Stimulated activated CD8-positive, alpha-beta memory T cell treated with anti-CD3 and anti-CD28 coated beads, Interleukin-15, amount 100 ng/mL, for 48 hours (primary cell): ENCODE measurements at places on chromosomes 1 and 21.

DNA sequence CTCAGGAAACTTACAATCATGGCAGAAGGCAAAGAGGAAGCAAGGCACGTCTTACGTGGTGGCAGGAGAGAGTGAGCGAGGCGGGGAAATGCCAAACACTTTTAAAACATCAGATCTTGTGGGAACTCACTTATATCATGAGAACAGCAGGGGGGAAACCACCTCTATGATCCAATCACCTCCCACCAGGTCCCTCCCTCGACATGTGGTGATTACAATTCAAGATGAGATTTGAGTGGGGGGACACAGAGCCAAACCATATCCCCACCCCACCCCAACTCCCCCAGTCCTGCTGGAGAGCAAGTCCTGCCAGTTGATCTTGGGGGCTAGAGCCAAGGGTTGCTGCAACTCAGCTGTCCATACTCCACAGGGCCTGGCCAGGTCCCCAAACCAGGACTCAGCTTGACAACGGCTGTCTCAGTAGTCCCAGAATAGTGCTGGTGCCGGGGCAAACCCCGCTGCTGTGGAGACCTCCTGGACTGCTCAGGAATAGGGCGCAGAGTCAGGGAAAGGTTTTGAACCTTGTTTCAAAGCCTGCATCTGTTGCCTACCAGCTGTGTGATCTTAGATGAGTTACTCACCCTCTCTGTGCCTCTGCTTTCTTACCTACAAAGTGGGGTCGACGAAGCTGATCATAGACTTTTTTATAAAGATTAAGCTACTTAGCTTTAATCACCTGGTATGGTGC is 79.5 kb downstream of the STUM start:
- no peak for DNase-seq

GRCh38 chr1:151832318-151832980 is 847 bp upstream of the RORC start:
- no peak for DNase-seq

DNA sequence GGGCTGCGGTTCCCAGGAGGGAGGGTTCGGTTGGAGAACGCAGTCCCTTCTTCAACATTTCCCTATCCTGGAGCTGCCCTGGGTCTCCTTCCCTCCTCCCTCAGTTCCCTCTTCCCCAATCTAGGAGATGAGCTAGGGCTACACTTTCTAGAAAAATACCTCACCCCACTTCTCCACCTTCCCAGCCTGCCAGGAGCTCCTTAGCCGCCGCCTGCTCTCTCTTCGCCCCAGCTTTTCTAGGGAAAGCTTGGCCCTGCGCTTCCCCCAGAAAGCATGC is 488 bp upstream of the ADAMTS1 start:
- DNase-seq, result no peak

DNA sequence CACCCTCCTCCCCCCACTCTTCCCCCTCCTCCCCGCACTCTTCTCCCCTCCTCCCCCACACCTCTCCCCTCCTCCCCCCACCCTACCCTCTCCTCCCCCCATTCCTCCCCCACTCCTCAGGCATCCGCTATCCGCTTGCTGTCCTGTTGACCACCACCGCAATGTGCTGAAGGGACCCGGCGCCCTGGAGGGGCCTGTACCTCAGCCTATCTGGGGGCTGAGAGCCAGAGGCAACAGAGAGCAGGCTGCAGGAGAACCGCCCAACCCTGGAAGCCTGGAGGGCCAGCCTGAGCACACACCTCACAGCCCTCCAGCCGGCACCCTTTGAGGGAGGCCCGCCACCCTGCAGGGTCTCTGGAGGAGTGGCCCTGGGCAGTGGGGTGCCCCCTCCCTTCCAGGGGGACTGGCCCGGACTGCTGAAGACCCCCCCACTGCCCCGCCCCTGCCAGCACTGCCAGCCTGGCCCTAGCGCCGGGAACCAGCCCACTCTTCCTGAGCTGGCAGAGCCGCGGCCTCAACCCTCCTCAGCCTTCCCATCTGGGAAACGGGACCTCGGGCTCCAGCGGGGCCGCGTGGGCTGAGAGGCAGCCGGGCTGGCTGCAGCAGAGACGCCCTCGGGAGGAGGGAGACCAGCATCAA is 1.2 kb downstream of the C1QTNF12 start:
- DNase-seq, result no peak

DNA sequence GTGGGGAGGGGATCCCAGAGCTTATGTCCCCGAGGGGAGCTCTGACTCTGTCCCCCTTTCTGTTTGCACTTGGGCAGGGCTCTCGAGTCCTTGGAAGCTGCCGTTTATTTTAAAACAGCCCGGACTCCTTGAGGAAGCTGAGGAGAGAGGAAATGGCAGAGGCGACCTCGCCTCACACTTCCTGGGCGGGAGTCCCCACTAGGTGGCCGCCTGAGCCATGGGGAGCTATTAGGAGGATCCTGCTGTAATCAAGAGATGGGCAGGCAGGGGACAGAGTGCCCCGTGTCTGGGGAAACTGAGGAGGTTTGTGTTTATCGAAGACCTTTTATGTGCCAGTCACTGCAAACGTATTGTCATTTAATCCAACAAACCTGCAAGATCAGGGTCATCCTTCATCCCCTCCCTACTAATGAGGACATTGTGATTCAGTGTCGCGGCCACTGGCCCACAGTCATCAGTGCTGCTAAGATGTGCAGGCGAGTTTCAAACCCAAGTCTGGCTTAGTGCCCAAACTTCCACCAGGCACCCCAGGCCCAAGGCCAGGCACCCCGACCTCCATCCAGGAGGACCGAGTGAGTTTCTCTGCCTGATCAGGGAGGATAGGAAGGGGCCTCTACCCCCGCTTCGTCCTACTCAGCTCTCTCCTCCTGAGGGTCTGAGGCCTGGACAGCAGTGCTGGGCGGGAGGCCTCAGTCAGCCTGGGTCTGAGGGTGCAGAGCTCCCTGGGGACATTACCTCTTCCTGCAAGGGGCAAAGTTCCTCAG is 316.9 kb upstream of the VAMP3 start:
- no peak for DNase-seq

DNA sequence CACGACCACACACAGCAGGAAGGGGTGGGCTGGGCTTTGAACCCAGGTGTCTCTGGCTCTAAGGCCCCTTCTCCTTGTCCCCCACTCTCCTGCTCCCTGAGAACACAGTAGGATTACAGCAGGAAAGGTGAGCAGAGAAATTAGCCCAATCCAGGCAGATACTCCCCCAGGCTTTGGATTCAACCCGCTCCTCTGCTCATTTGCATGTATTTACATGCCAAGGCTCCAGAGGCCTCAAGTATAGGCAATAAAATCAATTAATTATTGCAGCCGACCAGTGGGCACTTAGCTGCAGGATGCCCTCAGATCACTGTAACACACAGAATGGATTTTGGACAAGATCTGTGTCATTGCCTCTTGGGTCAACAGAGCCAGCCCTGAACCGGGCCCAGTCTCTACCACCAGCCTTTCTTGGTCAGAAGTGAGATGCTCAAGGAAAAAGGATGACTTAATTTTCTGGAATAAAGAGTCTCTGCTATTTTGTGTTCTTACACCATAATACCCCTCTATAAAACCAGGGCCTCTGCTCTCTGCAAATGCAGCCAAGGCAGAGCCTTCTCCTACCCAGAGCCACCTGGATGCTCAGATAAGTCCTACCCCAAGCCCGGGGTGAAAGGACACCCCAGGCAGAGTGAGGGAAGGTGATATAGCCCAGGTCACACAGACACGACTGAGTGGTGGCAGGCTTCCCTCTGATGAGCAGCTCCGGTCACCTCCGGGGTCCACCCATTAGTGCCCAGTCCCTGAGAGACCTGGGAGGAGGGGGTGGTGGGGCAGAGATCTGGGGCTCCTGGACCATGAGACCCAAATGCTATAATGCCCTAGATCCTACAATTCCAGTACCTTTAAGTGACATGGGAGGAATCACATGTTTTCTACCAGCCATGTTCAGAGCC is 28.9 kb downstream of the MATN1 start:
- DNase-seq, result no peak

- no peak for DNase-seq
Observed at GRCh38 chr1:241086686-241087085, 270.3 kb downstream of the RGS7 start.

DNA sequence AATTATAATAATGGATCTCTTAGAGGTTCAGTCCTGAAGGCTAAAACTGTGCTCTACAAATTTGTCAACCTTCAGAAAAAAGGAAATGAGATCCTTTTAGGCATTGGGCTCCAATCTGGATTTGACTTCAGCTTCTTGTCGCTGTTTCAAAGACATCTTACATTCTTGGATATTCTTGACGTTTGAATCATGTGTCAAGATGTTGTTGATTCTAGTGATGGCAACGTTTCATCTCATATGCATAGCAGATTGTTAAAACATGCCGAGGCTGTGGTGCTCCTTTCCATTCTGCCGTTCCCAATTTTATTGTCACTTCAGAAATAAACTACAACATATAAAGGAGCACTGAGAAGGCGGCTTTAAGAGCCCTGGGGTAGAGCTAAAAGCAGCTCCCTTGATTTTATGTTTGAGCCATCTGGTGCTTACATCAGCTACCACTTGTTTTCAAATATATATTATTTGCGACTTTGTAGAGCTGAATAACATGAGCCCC is 467.6 kb upstream of the ZRANB2 start:
- DNase-seq, result no peak

DNA sequence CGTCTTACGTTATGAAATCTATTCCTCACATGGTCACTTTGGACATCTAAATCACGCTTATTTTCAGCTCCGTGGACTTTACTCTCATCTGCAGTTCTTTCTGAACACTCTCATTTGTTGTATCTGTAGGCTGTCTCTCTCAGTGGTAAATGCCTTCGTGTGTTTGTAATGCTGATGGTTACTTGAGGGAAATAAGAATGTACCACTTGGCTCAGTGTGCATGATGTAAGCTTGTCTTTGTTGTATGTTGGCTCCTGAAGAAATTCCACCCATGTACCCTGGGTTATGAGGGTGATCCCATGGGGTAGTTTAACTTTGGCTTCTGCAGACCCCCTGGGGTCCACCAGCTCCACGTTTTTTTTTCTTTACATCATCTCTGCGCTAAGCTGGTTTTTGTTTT is 378.4 kb downstream of the SETD4 start:
- DNase-seq, result no peak

GRCh38 chr1:25713961-25714360 is 86.0 kb upstream of the SELENON start:
- DNase-seq, result no peak

DNA sequence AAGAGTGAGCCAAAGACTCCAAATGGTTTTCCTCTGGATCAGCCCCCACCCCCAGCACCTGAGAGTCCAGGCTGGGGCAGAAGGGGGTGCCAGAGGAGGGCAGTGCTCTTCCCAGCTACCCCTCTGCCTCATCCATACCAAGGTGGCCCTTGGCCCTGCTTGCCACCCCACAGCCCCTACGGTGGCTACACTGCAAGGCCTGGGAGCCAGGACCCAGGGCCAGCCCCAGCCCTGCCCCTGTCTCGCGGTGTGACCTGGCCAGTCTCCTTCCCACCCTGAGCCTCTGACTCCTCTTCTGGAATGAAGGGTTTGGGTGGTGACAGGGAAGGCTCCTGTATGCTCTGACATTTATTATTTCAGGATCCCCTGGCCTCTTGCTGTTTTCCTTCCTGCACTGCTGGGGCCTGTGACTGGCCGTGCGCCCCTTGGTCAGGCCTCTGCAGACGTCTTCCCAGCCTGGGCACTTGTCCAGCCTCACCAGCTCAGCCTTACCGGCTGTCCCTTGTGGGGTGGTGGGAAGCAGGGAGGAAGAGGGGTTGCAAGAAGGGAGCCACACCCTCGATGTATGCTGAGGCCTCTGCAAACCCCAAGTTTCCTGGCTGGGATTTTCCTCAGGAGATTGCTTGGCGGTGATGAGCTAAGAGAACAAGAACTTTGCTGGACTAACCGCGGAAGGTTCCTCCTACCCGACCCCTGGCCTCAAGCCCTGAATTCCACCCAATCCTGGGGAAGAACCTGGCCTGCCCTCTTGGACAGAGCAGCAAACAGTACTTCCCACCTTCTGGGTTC is 13.5 kb downstream of the ASAP3 start:
- no peak for DNase-seq

GRCh38 chr1:26696654-26697430 is 1.0 kb downstream of the ARID1A start:
- DNase-seq, result peak; percentile 65

GRCh38 chr1:168687816-168688215 is 41.2 kb downstream of the DPT start:
- DNase-seq, result no peak

- DNase-seq, result no peak
Observed at GRCh38 chr1:185396126-185396525, 79.1 kb upstream of the IVNS1ABP start.

DNA sequence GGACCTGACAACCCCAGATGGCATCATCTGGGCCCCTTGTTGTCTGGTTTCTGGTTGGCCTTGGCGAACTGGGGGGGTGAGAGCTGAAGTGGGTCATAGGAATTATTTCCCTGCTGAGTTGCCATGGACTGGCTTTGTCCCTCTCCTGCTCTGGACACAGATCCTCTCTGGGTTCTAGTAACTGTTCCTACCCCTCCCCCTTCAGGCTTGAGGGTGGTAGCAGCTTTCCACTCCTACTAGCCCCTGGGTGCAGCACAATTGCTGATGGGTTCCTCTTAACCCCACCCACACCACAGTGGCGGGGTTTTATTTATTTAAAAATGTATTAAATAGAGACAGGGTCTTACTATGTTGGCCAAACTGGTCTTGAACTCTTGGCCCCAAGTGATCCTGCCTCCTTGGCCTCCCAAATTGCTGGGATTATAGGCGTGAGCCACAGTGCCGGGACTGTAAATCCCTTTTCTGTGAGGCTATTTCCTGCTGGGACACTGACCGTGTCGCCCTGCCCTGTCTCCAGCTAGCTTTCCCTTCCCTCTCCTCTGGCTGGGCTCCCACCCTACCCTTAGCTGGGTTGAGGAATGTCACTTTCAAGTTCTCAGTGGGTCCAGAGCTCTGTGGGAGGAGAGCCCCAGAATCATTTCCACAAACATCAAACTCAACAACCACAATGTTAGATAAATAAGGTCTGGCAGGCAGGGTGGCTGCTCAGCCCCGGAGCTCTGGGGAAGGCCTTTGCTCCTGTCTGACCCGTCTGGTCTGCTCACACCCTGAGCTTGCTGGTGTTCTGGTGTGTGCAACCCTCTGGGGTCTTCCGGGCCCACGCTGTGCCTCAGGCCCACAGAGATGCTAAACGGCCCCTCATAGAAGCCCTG is 112.7 kb upstream of the WNT4 start:
- DNase-seq, result no peak

- DNase-seq, result no peak
Observed at GRCh38 chr21:20388400-20388799, 609.8 kb upstream of the NCAM2 start.

DNA sequence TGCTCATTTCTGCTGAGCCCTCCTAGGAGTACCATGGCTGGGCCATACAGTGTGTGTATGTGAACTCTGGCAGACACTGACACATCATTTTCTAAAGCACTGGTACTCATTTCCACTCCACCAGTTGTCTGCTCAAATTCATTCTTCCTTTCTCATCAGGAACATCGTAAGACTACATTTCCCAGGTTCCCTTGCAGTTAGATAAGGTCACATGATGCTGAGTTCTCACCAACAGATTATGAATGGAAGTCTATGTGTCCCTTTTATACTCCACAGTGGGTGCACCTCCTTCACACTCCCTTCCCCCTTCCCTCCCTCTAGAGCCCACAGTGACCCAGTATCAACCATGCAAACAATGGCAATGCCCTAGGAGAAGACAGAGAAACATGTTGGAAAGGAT is 38.3 kb upstream of the PAX7 start:
- DNase-seq, result no peak

- DNase-seq, result no peak
Observed at GRCh38 chr1:110457206-110457605, 6.3 kb downstream of the PROK1 start.

GRCh38 chr1:217553949-217554509 is 76.9 kb downstream of the GPATCH2 start:
- no peak for DNase-seq
